ENCODE measurements at places on chromosomes 4 and X.
A peak's percentile ranks its signal among the peaks of the same experiment; 100 is the strongest.

DNA sequence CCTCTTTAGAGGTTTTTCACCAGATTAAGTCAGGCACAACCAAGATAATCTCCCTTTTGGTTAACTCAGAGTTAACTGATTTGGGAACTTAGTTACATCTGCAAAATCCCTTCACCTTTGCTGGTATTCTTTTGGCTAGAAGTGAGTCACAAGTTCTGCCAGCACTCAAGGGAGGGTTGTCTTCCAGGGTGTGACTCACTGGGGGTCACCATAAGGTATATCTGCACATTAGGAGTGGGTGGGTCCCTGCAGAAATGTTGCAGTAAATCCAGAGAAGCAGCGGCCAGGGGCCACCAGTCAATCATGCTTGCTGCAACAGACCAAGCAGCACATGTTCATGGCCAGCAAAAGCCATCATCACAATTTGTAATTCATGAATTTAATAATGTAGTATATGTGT lies 59.8 kb upstream of the MAML3 start:
- no peak for DNase-seq

DNA sequence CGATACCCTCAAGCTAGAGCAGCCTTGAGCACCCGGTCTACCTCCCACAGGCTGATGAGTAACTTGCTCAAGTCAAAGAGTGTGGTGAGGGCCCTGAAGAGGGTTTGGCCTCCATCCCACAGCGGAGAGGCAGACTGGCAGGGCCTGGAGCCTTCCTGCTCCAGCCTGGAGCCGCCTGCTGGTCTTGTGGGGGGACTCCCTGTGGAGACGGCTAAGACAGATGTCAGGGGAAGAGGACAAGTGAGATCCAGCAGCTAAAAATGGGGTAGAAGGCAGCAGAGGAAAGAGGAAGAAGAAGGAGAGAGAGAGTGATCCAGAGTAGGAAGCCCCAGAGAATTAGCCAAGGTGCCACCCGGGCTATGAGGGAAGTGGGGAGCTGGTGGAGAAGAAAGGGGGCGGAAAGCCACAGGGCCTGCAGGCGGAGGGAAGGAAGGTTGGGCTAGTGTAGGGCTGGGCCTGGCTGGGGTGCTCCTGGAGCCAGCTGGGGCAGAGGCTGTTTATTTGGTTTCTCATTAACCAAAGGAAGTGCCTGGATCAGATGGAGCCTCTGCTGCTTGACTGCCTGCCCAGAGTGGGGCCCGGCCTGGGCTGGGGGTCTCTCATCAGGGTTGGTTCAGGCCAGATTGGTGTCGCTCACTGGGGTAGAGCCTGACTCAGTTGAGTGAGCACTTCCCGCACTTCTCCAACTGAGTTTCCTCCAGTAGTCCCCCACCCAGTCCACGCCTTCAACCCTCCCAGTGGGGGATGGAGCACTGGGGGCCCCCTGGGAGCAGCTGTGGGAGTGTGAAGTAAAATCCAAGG lies 14.2 kb downstream of the EFNB1 start:
- no peak for DNase-seq

DNA sequence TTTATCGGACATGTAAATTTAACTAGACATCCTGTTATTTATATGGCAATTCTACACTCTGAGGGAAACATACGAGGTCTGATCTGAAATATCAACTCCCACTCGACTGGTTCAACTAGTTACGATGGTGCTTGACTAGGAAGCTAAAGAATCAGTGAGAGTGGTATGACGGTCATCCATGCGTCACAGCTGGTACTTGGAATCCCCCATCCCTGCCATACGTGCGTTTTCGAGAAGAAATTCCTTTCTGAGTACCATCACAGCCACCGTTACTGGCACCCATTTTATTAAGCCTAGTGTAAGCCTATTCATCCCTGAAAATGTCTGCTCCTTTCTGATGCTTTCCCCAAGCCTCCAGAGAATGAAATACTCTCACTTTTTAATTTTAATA lies 695 bp upstream of the PIGA start:
- peak; percentile 1 for DNase-seq

- DNase-seq: no peak
Observed at GRCh38 chr4:159526172-159526571, 423.3 kb downstream of the RAPGEF2 start.

DNA sequence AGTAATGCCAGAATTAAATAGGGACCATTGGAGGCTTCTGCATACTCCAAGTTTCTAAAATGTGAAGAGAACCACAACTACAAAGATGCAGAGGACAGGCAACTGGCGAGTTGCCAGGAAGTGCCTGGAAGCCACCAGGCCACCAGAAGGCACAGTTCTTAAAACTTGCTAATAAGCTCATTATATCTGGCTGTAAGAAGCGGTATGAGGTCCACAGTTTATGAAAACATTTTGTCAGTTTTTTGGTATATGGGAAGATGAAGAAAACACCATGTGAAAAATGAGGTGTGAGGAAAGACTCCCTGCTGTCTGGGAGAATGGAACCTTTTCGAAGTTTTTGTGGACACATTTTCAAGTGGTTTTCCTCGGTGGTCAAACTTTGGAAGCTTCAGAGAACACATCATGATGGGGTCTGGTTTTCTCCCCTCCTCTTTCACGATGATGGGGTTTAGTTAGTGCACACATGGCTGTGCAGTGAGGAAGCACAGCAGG lies 202.7 kb downstream of the NR3C2 start:
- no peak for DNase-seq

GRCh38 chrX:123905332-123905731 lies 45.5 kb downstream of the XIAP start:
- no peak for DNase-seq

GRCh38 chrX:134898440-134898839 lies 92.4 kb upstream of the SMIM10 start:
- no peak for DNase-seq

GRCh38 chr4:93710101-93710846 lies 118.3 kb upstream of the ATOH1 start:
- DNase-seq: no peak

GRCh38 chrX:10722851-10723250 lies 102.5 kb upstream of the MID1 start:
- no peak for DNase-seq

DNA sequence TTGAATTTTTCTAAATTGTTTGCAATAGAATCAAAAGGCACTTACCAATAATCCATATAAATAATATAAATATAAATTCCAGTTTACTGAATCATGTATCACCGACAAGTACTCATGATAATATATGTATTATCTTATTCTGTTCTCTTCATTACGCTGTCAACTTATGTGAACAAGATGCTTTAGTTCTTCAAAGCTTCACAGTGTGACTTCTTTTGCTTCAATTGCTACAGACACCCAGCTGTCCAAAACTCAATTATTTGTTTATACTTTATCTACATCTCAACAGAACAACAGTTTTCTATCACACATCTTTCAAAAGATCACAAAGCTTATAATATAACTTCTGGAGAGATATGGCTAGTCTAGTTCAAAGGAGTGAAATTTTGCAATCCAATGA lies 1499.9 kb upstream of the PCDH10 start:
- no peak for DNase-seq

DNA sequence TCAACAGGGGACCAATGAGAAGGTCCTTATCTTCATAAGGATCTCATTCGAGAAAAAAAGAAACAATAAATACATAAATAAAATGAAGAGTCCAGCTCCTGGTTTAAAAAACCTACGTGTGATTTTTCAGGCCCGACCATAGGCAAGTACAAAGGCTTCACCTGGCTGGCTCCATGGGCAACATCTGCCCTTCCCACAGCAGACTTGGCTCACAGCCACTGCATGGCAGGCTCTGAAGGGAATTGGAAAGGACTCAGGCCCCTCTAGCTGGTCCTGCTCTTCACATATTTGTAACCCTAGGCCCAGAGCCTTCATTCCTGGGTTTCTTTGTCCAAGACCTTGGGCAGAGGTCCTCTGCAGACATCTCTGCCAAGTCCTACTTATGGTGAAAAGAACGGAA lies 228.1 kb downstream of the QDPR start:
- no peak for DNase-seq

DNA sequence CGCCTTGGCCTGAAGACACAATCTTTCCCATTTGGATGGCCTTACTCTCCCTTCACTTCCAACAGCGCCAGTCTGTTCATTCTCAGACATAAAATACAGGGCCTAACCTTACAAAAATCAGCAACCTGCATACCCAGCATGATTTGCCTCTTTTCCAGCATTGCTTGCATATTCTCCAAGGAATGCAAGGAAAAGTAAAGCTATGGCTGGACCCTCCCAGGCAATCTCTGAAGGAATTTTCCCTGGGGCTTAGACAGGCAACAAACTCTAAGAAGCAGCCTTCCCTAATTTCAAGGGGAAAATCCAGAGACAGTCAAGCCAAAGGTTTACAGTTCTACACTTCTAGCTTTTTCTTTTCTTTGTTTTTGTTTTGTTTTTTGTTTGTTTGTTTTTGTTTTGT lies 3.6 kb downstream of the DCTD start:
- DNase-seq: no peak

DNA sequence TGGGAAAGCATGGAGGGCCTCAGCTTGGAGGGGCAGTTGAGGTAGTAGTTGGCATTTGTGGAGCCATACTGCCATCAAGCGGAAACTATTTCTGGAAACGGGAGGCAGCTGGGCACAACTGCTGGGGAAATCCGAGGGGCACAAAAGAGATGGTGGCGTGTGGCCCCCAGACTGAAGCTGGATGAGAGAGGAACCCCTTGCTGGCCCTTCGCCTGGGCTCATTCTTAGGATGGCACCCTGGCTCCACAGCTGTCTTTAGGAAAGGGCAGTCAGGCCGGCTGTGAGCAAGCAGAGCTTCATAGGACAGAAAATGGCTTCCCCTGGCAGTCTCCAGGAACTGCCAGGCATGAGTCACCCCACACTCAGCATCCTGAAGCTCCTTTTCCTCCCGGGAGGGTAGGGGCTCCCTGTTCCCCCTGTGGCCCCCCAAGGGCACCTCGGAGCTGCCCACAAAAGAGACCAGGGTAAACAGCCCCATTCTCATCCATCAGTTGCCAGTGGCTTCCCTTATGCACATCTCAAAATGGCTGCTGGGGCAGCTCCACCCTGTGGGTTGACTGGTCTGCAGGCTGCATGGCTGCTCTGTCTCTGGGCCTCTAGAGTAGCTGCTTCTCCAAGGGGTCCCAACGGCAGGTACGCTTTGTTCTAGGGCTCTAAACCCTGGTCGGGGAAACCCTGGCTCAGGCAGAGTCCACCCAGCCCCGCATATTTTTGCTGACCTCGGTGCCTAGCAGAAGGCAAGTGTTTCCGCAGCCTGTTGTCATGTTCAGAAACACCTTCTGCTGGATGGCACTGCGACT lies 64.7 kb downstream of the NBDY start:
- no peak for DNase-seq

GRCh38 chr4:52144372-52144771 lies 93.3 kb downstream of the SPATA18 start:
- DNase-seq: no peak

DNA sequence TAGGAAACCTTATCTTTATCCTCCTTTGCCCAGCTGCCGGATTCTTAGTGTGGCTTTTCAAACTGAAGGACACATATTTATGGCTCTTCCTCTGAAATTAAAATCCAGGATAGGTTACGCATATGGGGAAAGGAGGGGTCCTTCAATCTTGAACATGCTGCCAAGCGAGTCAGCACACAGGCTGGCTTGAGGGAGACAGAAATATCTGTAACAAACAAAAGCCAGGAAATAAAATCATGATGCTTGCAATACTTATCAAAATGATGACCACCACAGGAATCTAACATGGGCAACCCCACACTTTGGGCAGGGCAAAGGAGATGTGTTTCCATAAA lies 196.4 kb upstream of the LDB2 start:
- no peak for DNase-seq

DNA sequence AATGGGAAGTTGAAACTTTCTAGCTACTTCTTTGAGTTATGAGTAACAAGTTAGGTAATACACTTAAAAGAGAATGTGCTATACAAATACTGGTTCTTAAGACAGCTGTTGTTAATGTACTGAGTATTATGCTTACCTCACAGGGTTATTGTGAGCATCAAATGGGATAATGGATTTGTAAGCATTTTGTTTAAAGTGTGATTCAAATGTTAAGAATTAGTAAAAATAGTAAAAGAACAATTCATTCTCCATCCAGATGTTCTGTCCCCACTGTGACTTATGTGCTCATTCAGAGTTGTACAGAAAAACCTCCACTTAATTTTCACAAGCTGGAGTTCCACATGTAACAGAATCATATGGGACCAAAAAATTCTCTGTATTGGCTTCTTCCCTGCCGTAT lies 63.6 kb downstream of the AR start:
- DNase-seq: no peak

- no peak for DNase-seq
Observed at GRCh38 chr4:121824950-121825349, 1.3 kb upstream of the CCNA2 start.

All from activated effector memory CD4-positive, alpha-beta T cell treated with Interleukin-2 at 50 U/mL for 16 hours (primary cell).